ENCODE measurements at places on chromosomes 13 and 19. TPM values are rescaled to one million over a fixed set of nuclear protein-coding genes. Genes with fewer than 3 reads are reported as not detected.

DNA sequence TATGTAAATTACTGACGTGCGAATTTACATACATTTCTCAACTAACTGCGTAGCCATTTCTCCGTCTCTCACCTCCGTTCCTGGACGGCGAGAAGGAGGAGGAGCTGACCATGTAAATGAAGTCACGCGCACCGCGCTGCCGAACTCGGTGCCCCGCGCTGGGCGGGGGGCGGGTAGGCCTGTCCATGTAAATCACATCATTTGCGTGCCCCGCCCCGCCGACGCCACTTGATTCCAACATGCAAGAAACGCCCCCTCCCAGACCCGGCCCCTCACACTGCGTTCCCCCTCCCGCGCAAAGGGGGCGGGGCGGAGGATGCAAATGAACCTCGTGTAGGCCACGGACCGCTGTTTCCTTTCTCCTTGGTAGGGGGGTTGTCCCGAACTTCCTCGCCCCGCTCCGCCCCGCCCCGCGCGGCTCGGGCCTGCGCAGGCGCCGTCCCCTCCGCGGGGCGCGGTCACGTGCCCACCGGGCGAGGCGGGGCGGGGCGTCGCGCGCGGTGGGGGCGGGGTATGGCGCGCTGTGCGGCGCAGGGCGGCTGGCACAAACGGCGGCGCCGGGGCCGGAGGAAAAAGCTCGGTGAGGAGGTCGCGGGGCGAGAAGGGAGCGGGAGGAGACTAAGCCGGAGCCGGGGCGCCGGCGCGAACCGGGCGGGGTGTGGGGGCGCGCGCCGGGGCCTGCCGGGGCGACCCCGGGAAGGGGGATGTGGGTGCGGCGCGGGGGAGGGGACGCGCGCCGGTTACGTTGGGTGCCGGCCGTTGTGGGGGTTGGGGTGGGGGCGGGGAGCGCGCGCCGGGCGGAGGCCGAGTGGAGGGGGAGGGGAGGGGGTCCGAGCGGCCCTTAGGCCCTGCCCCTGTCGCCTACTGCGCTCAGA lies at the start of gene EGLN2:
Gene EGLN2 (plus strand): TSS at position 509 of the 875 bp plus-strand sequence. CDS start 1,382 bp downstream, outside the sequence.
- peak; percentile 100 for DNase-seq

- DNase-seq = no peak
These were observed 36.8 kb downstream of the VSTM2B start for GRCh38 chr19:29562299-29563297.

DNA sequence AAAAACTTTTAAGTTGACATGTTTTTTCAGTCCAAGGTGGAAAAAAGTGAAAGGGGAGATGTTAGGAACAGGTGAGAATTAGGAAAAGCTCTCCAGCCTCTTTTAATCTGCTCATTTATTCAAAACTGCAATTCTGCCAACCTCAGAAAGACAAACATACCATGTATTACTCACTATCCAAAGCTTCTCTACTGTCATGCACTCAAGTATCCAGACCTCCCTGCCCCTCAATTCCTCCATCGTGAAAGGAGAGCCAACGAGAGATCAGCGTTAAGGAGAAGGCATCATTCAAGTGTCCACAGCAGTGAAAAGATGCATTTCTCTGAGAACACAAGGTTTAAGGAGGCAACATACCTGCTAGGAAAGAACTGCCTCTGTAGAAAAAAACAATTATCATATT lies 24.5 kb downstream of the DIAPH3 start:
- DNase-seq = no peak

DNA sequence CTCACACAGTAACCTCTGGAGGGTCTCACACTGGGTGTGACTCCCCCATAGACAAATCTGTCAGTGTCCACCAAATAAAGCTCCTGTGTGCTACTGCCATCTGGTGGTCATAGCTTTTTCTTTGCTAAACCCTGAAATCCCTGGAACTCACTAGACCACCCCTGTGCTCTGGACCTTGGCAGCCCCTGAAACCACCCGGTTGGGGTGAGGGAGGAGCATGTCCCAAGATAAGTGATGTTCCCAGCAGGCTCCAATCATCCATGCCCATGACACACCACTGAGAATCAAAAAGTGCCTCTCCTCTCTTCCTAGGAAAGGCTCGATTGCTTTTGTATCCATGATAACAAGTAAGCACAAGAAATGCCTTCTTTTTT lies 6.5 kb upstream of the HSD17B14 start:
- DNase-seq = peak; percentile 46

- no peak for DNase-seq
These were observed 183.2 kb upstream of the GPR12 start for GRCh38 chr13:26943748-26944147.

- no peak for DNase-seq
These were observed 459.8 kb downstream of the FGF14 start for GRCh38 chr13:101942038-101942437.

- DNase-seq = no peak
These were observed 45.3 kb downstream of the RGCC start for GRCh38 chr13:41502673-41503072.

FFAR2 gene
- not detected for total RNA-seq

HCN2 gene
- total RNA-seq = not detected

FKRP gene
- 22.3 TPM for total RNA-seq
